NCI-H146 (cell line): ENCODE measurements at places on chromosomes 16 and 17.
A peak's percentile ranks its signal among the peaks of the same experiment; 100 is the strongest.

DNA sequence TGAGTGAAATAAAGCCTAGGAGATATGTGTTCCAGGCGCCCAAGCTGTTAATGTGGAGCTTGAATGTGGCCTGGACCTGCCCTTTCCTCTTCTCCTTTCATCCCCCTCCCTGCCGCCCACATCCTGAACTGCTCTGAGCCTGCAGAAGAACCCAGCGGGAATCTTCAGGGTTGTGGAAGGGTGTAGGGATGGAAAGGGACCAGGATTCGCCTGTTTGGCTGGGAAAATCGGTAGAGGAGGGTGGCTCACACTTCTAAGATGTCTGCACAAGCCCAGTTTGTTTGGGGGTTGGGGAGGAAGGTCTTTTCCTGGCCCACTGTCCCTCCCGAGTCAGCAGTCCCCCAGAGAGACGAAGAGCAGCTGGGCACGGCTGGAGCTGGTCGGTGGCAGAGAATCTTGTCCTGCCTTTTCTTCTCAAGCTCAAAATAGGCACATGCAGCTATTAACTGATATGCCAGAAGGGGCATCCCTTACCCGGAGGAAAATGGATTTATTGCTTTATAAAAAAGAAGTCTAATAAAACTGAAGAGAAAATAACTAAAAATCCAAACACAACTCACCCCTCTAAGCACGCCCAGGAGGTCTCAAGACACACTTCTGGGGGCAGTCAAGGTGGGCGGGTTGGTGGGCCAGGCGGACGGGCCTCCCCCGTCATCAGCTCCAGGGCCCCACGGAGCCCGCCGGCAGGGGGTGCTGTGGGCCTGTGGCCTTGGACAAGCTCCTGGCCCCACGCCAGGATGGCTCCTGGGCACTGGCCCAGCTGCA, 11.5 kb upstream of the PITPNA start:
- DNase-seq, result peak; percentile 61

GRCh38 chr16:29678691-29679267, at the start of gene QPRT:
Gene QPRT (plus strand): TSS chr16:29679180. CDS start chr16:29679198, 18 bp downstream.
- DNase-seq, result peak; percentile 62

GRCh38 chr17:17121162-17121561, 78.9 kb downstream of the MPRIP start:
- no peak for DNase-seq

DNA sequence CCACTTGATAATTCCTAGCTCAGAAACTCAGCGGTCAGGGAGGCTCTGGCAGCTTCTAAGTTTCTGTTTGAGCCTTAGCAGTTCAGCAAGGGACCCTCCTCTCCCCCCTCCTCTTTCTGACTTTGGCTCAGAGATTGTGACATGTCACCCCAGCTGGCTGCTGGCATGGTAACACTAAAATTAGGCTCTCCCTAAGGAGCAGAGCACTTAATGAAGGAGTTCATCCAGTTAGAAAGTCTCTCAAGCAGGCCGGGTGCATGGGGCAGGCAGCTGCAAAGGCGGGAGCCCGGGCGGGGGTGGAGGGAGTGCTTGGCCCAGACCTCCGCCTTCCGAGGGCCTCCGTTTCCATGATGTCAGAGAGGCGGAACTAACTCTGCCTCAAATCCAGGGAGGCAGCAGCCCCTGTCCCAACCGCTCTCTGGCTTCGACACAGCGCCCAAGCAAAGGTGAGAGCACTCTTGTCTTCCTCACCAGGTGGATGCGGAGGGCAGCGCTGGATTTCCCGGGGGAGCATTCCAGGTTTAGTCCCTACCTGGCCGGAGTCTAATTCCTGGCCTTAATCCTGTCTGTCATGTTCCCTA, 128.0 kb upstream of the PLCG2 start:
- DNase-seq, result no peak

GRCh38 chr17:17398943-17399926, 77.6 kb upstream of the MED9 start:
- DNase-seq, result no peak

GRCh38 chr17:74361230-74362068, at the start of gene BTBD17:
Gene BTBD17 (minus strand): TSS chr17:74361868. CDS start chr17:74361819, 49 bp downstream.
- peak; percentile 33 for DNase-seq

DNA sequence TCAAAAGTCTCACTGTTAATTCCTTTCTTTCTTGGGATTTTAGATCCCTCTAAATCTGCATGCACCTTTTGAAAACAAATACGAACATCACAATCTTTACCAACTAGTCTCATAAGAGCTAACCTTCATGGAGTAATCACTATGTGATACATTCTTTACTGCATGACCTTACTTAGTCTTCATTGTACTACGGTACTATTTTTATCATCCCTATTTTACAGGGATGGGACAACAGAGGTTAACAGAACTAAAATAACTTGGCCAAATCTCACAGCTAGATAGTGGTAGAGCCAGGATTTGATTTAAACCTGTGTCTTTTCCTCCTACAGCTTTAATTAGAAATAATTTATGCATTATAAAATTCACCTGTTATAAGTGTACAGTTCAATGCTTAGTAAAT, 32.9 kb upstream of the TAOK1 start:
- no peak for DNase-seq

DNA sequence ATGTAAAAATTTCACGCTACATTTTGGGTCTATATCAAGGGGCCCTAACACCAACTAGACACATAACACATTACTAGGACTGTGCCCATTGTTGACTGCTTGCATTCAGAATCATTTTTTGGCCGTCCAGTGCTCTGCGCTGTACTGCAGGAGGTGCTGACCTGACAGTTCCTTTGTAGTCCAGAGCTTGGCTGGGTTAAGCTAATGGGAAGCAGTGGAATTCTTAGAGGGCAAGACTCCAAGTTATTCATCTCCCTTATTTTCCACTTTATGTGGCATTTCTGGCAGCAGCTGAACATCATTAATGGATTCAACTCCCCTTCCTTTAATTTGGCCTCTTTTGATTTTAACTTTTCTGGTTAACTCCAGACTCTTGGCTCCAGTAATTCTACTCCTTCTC, 351.7 kb downstream of the CDH8 start:
- DNase-seq, result no peak

- DNase-seq, result peak; percentile 70
Measured at GRCh38 chr16:11254913-11255736, 879 bp downstream of the SOCS1 start.

DNA sequence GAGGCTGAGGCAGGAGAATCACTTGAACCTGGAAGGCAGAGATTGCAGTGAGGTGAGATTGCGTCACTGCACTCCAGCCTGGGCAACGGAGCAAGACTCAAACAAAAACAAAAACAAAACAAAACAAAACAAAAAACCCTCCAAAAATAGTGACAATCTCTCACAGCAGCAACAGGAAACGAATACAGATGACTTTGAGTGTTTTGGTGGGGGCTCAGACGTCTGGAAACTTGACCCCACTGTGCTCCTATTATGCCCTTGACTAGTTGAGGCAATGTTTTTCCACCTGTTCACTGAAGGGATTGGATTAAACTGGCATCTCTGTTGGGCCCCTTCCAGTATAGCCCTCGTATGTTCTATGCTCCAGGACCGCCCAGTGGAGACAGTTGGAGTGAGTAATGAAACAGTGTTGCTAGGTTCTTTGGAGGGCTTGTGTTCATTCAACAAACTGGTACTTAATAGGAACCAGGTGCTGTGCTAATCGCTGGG, 167.0 kb downstream of the UTP18 start:
- no peak for DNase-seq

GRCh38 chr17:1123921-1124715, 55.7 kb downstream of the ABR start:
- peak; percentile 83 for DNase-seq

DNA sequence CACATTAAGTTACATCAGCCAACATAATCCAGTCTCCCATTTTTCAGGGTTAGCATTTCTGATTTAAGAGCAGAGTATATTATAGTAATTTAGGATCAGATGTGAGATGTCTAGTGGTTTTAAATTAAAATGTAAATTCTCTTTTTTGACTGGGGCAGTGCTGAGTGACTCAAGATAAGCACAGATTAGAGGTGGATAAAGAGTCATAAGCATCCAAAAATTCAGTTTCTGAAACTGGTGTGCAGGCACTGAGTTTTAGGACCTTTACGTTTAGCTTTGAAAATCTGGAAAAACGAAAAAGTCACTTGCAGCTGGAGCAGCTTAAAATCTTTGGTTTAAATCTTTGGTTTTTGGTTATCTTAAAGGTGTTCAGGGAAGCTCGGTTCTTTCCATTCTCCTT, 190.7 kb downstream of the FTO start:
- DNase-seq, result no peak

- peak; percentile 43 for DNase-seq
Measured at GRCh38 chr16:22077700-22078313, 14.5 kb upstream of the VWA3A start.

- DNase-seq, result no peak
Measured at GRCh38 chr17:40312893-40313667, 4.1 kb downstream of the RARA start.

DNA sequence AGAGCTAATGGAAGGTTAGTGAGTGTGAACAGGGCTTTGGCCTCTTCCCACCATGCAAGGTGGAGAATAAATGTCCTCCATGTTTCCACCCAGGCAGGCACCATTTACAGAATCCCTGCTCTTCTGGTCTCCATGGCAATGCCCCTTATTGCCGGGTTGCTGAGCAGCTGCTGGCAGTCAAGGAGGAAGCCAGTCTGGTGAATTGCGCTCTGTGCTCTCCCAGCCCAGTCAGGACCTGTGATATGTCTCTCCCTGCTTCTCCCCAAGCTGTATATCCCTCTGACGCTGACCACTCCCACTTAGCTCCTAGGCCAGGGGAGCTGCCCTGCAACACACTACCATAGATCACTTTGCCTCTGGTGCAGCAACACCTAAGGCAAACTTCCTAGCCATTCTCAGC, 402.1 kb upstream of the ERCC4 start:
- peak; percentile 2 for DNase-seq

- DNase-seq, result no peak
Measured at GRCh38 chr17:35433075-35433894, 985 bp upstream of the SLFN12 start.

DNA sequence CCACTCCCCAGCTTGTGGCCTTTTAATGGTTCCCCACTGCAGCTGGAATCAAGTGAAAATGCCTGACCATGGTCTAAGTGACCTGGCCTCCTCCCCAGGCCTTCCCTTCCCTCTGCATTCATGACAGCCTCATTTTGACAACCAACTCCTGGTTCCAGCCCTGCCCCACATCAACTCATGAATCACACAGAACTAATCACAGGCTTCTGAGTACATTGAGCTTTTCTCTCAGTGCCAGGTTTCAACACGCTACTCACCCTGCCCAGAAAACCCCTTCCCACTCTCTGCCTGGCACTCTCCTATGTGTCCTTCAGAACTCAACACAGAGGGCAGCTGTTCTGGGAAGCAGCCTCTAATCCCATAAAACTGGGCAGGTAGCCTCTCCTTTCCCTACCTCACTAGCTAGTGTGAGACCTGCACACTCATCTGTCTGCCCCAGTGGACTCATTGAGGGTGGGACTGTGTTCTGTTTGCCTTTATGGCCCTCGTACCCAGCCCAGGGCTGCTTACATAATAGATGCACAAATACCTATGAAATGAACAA, 313.6 kb downstream of the GRIN2A start:
- DNase-seq, result no peak
